Cerebellum (tissue), 4 donors: ENCODE measurements at places on chromosomes 4 and X. TPM values are rescaled to one million over a fixed set of nuclear protein-coding genes. Genes with fewer than 3 reads are reported as not detected.

TLL1 gene
- total RNA-seq = 40.4 TPM

GRCh38 chr4:6703786-6704185 lies 5.9 kb downstream of the MRFAP1L1 start:
- DNase-seq = no peak

DNA sequence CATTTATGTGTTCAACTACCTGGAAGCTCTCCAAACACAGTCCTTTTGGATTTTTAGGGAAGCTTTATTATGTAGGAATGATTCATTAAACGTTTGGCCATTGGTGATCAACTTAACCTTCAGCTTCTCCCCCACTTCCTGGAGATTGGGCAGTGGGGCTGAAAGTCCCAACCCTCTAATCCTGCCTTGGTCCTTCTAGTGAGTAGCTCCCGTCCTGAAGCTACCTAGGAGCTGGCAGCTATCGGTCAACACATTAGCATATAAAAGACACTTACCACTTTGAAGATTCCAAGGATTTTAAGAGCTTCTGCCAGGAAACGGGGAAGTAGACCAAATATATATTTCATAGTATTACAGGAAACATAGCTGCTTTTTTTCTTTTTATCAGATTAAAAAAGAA lies 69.7 kb downstream of the MCUB start:
- DNase-seq = no peak

DNA sequence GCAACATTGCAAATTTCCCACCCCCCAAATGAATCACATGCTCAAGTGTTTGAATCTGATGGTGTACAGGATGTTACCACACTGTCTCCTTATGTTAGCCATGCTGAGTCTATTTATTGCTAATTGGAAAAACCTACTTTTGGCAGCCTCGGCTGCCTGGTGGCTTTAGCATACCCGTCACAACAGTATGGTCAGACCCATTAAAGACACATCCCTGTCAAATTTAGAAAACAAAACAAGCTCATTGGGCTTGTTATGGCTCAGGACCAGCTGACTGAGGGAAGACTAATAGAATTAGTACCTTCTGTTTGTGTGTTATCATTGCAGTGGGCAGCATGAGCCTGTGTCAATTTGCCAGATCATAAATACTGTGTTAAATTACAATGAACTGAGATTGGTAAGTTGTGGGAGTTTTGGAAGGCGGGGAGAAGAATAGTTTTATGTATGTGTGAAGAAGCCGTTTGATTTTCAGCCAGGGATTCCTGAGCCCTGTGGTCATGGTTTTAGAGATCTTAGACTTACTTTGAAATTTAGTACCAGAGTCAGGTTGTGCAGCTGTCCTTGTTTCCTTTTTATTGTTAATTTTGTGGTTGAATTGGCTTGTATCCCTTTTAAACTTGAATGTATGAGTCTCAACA lies 66.8 kb downstream of the POLA1 start:
- peak; percentile 21 for DNase-seq

DNA sequence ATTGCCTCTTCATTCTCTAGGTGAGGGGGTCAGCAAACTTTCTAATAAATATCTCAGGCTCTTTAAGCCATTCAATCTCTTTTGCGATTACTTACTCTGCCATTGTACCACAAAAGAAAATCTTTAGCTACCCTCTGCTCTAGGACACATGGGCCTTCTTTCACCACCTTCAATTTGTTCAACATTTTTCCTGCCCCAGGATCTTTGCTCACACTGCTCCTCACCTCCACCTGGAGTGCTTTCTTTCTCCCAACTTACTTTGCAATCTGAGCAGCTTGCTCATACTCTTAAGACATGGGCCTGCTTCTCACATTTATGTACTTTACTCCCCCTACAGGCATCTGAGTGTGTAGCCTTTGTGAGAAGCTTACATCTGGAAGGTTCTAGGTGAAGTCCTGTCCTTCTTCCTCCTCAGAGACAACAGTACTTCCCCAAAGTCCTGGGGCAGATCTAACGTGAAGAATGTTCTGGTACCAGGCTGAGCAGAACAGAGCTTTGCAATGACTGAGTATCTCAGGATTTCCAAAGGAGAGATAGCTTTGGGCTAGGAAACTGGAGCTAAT lies 55.0 kb upstream of the PRDM5 start:
- no peak for DNase-seq
